ENCODE measurements at places on chromosomes 13 and 19.
A peak's percentile ranks its signal among the peaks of the same experiment; 100 is the strongest.

- no peak for DNase-seq
Observed at GRCh38 chr19:9566729-9567128, 17.6 kb downstream of the ZNF121 start.

DNA sequence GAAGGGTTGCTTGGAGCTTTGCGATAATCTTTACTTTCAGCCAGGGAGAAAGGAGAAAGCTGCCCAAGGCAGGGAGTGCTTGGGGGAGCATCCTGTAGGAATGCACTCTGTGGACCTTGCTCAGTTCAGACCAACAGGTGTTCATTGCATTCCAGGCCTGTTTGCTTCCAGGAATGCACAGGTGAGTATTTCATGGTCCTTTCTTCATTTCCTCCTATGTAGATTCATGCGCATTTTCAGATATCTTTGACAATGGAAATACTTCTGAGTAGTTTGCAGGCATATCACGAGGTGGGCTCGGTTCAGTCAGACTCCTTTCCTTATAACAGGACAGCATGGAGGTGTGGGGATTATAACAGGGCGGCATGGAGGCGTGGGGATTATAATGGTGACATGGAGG is 254.8 kb downstream of the FGF9 start:
- DNase-seq = no peak

DNA sequence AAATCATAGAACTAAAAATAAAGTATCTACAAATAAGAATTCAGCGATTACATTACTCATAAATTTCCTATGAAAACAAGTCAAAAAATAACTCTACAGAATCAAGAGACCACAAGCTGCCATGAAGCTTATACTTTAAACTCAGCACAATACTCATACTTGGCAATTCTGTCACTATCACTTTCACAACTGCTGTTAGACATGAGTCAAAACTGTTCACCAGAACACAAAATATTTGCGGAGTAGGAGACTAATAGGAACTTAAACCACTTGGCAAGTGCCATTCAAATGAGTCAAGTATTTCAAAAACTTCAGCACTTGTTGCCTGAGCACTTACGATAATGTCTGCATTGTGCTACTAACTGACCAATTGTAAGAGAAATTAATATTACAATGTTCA is 387.8 kb upstream of the GPC6 start:
- DNase-seq = no peak

GRCh38 chr19:51702103-51702824 is 9.1 kb downstream of the SPACA6 start:
- peak; percentile 67 for DNase-seq

DNA sequence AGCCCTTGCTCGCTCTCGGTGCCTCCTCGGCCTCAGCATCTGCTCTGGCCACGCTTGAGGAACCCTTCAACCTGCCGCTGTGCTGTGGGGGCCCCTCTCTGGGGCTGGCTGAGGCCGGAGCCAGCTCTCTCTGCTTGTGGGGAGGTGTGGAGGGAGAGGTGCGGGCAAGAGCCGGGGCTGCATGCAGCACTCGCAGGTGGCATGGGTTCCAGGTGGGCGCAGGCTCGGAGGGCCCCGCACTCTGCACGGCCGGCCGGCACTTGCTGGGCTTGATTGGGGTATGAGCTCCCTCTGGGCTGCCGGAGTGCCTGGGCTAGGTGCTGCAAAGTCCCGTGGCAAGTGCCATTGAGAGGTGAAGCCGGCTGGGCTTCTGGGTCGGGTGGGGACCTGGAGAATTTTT is 31.7 kb upstream of the RPL21 start:
- DNase-seq = no peak

DNA sequence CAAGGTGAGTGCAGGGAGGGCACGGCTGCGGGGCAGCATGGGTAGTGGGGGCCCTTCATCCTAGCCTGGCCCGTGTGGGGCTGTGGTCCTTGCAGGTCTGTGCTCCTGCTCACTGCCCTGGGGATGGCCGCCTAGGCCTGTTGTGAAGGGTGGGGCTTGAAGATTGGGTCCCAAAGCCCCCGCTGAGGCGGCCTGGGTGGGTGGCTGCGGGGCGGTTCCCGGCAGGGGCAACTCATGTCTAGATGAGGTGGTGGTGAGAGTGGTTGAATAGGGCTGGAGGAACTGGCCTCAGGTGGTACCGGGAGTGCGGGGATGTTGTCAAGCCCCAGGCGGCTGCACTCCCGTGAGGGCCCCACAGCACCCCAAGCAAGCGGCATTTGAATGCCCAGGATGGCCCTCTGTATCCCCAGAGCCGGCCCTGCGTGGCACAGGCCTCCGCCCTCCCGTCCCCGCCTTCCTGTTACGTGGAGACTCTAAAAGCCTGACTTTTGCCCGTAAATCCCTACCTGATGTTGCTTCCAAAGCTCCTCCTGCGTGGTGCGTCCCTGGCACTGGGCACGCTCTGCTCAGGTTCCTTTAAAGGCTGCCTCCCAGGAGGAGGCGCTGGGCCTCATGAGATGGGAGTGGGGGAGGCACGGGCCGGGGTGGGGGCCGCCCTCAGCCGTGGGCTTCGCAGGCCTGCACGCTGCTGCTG is 15.0 kb downstream of the SPPL2B start:
- no peak for DNase-seq

GRCh38 chr13:30998136-30999088 is 66.0 kb downstream of the TEX26 start:
- no peak for DNase-seq

GRCh38 chr19:2003874-2004273 is 11.6 kb downstream of the BTBD2 start:
- no peak for DNase-seq

DNA sequence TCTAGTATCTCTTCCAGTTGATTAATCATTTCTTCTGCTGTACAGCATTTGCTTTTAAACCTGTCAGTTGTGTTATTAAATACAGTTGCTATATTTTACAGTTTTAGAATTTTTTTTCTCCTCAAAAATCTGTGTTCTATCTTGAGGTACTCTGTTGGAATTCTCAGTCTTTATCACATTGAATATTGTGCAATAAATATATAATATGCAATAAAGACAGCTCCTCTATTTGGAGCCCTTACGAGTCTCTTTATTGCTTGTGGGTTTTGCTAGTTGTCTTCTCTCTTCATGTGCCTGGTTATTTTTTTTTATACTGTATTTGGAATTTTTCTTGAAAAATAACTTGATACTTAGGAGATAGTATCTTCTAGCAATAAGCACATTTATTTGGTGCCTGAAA is 51.7 kb downstream of the CDK8 start:
- DNase-seq = no peak

- no peak for DNase-seq
Observed at GRCh38 chr19:4592445-4592844, 33.0 kb upstream of the SEMA6B start.

DNA sequence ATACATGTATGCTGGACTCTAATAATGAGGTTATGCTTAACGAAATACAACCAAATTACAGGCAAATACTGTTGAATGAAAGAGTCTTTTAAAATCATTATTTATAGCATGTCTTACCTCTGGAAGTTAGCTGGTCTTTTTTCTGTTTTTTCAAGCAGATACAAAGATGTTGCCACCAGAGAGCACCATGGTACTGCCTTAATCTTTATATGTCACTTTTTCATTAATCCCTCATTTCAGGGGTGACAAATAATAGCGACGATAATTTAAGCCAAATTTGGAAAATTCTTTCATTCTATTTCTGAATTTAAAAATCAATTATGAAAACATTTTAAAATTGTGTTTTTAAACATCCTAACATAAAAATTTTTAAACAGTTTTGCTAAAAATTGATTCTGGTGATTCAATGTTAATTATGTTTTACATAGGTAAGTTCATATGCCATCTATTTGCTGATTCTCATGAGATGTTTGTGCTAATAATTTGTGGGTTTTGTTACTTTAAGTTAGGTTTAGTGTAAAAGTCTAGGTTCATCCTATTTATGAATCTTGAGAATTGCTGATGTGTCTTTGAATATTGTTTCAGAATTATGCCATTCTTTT is 379.3 kb upstream of the SGCG start:
- no peak for DNase-seq

- no peak for DNase-seq
Observed at GRCh38 chr13:38883783-38884182, 106.8 kb downstream of the STOML3 start.

DNA sequence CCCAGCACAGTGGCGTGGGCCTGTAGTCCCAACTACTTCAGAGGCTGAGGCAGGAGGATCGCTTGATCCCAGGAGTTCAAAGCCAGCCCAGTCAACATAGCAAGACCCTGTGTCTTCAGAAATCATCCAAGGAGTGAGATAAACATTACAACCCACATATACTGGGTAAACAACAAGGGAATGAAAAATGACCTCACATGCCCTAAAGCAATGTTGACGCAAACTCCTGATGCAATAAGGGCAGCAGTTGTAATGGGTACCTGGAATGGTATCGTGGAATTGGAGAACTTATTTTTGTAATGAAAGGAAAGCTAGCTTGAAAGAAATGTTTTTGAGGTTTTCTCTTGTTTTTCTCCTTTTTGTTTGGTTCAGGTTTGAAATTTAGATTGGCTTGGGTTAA is 24.5 kb upstream of the LGALS16 start:
- no peak for DNase-seq

- no peak for DNase-seq
Observed at GRCh38 chr19:9073806-9074205, 13.1 kb upstream of the OR1M1 start.

- DNase-seq = no peak
Observed at GRCh38 chr19:51889934-51890333, 2.2 kb upstream of the ZNF577 start.

DNA sequence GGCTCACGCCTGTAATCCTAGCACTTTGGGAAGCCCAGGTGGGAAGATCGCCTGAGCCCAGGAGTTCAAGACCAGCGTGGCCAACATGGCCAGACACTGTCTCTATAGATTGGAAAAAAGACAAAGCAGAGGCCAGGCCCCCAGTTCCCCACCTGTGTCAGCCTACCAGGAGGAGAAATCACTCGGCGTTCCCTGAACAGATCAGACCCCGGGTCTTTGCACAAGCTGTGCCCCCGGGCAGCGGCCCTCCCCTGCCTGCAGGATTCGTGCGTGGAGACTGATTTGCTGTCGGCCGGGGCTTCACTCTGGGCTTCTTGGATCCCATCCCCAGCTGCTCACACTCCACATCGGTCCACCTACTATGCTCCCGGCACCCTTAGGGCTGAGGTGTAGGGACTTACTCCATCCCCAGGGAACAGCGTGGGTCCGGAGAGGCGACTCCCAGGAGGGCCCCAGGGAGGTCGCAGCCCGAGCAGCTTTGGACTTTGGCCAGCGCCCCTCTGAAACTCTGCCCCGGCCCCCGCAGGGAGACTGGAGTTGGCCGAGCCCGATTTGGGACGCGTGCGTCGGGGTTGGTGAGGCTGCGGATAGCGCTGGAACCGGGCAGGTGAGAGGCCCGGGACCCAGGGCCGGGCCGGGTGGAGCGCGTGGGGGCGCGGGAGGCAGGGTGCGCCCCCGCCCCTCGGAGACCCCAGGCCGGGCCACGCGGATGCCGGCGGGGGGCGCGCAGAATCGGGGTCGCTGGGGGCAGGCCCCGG is 515 bp upstream of the EFNA2 start:
- DNase-seq = no peak

- no peak for DNase-seq
Observed at GRCh38 chr19:42202290-42202880, 15.1 kb downstream of the DEDD2 start.

DNA sequence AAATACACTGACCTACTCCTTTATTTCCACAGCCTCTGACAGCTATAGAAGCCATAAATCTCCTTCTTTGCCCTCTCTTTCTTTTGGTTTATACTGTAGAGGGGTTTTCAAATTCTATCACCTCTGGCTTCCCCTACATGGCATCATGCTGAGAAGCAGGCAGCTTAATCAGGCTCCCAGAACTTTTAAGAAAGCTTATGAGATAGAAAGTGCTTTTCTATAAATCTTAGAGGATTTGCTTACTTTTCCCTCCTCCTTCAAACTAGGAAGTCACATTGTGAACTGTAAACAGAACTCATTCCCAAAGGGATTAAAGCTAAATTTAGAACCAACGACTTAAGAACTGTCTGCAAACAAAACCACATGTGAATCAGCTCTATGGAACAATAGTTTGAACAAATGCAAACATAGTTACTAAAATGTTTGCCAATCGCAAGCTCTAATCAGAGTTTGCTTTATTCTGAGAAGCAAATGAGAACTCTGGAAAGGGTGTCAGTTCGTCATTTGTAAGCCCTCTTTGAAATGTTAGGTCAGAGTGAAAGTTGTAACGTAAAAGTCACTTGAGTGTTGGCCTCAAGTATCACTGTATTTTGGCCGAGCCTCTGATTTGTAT is 344.1 kb downstream of the RFC3 start:
- no peak for DNase-seq

Measured in nucleus accumbens (tissue), 56 donors.